ENCODE measurements at places on chromosomes 12 and 14.

DNA sequence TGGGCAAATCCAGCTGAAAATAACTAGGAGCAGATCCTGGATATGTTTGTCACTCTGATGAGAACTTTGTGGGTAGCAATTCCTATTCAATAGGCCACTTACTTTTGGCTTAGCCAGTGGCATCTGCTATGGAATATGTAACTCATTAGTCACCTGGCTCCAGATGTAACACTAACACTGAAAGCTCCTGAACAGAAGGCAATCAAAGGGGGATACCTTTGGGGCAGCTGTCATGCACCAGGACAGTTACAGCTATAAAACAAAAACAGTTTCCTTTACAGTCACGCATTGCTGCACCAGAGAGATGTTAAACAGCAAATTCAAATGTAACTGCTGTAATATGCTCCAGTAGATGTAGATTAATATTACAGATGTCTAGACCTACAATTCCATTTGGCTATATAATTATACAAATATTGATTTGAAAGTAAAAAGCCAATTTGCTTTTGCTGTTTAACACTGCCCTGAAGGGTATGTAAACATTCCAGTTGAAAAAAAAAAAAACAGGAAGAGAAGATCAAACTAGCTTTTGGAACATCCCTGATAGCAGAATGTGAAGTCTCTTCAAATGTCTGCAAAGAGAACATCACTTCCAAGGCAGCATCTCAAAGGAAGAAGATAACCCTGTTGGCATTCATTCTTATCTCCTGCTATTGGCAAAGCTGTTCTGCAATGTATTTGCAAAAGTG lies 18.4 kb downstream of the RACGAP1 start:
- no peak for DNase-seq

DNA sequence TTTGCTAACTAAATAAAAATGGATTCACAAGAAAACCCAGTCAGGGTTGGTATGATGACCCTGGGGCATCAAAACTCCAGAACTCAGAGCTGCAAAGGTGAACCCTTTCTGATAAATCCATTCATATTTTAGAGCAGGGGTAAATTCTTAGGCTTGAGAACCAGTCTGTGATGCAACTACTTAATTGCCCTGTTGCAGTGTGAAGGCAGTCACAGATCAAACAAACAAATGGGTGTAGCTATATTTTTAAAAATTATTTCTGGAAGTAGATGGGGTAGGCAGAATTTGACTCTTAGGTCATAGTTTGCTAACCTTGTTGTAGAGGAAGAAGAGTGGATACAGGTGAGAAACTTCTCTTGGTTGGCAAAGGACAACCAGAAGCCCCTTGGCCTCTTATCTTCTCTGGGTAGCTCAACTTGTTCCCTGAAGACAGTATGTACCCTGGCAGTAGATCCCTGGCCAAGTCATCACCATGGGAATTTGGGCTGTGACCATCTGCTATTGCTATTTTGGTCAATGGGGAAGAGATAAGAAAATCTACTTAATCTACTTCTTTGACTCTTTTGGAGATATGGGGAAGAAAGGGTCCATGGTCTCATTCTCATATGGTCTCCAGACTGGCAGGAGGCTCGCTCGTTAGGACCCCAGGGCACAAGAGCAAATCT lies 216.1 kb downstream of the PPM1H start:
- no peak for DNase-seq

DNA sequence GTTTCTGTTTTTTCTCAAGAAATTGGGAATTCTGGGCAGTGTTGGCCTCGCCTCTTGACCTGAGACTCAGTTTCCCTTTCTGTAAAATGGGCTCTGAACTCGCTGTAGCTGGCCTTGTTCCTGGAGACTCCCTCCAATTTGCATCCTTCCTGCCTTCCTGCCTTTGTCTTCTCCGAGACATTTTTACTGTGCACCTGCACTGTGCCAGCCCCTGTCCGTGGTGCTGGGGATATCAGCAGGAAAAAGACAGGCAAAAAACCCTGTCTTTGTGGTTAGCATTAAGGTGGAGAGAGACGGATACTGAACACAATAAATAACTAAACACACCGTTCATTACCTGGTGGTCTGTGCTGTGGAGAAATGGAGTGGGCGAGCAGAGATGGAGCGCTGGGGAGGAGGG lies 129.8 kb downstream of the AACS start:
- DNase-seq = no peak

DNA sequence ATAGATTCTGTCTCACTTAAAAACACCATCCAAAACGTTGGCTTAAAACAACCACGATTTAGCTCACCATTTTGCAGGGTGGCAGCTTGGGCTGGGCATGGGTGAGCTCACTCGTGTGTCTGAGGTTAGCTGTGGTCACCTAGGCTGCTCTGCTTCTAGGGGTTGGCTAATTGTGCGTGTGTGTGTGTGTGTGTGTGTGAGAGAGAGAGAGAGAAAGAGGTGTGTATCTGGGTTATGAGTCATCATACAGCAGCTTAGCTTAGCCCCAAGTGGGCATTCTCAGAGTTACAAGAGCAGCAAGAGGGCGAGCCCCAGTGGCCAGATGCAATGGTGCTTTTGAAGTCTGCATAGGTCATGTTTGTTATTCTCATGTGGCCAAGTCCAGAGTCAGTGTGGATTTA lies 6.0 kb downstream of the FBXW8 start:
- peak; percentile 89 for DNase-seq

GRCh38 chr12:87728931-87729593 lies 300.1 kb downstream of the C12orf50 start:
- no peak for DNase-seq

- no peak for DNase-seq
These were observed 20.0 kb upstream of the STAC3 start for GRCh38 chr12:57270966-57271470.

- no peak for DNase-seq
These were observed 379.9 kb downstream of the AEBP2 start for GRCh38 chr12:19819231-19819630.

DNA sequence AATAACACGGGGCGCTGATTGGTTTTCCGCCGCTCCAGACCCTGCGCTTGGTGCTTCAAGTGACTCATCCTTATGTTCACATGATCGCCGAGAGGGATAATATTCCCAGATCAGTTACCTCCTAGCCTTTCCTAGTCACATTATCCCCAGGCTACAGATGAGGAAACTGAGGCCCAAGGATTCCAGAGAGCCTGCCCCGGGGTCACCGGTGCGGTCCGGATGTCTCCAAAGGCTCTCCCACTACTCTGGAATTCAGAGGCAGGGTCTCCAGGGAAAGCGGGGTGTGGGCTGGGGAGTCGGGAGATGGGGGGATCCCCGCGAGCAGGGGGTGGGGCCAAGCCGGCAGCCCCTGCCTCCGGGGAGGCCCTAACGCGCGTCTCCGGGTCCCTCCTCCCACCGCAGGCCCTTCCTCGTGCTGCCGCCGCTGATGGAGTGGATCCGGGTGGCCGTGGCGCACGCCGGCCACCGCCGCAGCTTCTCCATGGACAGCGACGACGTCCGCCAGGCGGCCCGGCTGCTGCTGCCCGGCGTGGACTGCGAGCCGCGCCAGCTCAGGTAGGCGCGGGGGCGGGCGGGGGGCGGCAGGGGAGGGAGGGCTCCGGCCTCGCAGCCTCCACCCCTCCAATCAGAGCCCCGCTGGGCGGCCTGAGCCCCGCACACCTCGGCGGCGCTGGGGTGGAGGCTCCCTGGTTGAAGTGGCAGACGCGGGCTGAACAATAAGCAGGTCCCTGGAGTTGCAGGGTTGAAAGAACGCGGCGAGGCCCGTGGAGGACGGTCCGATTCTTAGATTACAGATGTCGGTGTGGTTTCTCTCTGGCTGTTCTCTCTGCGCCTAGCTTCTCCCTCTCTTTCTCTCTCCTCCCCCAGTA lies 104.6 kb upstream of the PWP1 start:
- DNase-seq = no peak

- DNase-seq = peak; percentile 73
These were observed 67.1 kb downstream of the DERA start for GRCh38 chr12:15977999-15978951.

DNA sequence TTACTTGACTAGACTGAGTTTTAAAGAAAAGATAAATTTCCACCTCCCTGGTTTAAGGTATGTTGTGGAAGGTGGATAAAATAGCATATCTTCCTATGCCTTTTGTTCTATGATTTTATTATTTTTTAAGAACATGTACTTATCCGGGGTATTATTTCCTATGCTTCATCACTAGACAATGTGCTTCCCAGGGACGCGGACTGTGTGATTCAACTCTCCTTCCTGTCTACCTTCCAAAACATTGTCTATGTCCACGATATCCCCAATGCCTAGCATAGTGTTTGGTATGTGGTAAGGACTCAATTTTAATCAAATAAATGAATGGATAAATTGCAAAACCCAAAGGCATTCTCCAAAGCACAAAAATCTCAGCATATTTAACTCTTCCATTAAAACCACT lies 8.3 kb upstream of the CCND2 start:
- no peak for DNase-seq

DNA sequence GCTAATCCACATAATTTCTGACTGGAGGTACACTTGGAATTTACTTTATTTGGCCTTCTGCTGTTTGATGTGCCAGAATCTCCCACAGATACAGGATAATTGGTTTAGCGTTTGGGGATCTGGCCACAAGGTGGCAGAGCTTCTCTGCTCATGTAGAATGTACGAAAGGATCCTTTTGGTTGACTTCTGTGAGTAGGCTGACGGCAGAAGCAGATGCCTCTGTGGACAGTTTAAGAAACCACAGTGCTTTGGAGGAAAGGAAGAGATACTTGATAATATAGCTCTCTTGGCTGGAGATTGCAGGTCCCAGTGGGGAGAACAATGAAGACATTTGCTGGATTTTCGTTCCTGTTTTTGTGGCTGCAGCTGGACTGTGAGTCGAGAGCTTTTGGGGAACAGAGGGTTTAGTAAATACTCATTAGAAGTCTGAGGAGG lies 75.3 kb upstream of the OR4E1 start:
- DNase-seq = peak; percentile 20

GRCh38 chr12:71768900-71769299 lies 14.2 kb downstream of the RAB21 start:
- DNase-seq = no peak

- DNase-seq = peak; percentile 85
These were observed 874 bp downstream of the ISCU start for GRCh38 chr12:108563136-108563803.

Measured in NCI-H226 (cell line).